Heart right ventricle (tissue), 16 donors: ENCODE measurements at places on chromosomes 16 and 17. TPM values are rescaled to one million over a fixed set of nuclear protein-coding genes. Genes with fewer than 3 reads are reported as not detected.

Gene GP2
- 0.54 TPM for polyA plus RNA-seq

Gene TAT
- not detected for polyA plus RNA-seq

DNA sequence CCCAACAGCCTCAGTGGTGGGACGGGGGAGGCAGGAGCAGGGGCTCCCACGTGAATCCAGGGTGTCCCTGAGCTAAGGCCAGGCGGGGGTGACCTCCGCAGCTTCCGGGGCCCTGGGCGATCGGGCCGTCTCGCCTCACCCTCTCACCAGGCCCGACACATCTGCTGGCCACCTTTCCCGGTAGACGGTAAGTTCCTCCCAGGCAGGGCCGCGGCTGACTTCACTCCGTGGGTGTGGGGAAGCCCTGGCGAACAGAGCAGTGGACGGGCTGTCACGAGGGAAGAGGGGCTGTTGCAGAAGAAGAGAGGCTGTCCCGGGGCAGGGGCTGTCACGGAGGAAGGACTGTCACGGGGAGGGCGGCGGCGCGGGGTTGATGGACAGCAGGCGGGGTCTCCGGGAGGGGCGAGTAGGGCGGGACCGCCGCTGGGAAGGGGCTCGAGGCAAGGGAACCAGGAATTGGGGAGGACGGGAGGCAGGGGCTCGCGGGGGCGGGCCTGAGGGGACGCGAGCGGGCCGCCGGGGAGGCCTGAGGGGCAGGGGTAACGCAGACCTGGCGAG lies 498 bp downstream of the PKMYT1 start:
- DNase-seq: no peak

DNA sequence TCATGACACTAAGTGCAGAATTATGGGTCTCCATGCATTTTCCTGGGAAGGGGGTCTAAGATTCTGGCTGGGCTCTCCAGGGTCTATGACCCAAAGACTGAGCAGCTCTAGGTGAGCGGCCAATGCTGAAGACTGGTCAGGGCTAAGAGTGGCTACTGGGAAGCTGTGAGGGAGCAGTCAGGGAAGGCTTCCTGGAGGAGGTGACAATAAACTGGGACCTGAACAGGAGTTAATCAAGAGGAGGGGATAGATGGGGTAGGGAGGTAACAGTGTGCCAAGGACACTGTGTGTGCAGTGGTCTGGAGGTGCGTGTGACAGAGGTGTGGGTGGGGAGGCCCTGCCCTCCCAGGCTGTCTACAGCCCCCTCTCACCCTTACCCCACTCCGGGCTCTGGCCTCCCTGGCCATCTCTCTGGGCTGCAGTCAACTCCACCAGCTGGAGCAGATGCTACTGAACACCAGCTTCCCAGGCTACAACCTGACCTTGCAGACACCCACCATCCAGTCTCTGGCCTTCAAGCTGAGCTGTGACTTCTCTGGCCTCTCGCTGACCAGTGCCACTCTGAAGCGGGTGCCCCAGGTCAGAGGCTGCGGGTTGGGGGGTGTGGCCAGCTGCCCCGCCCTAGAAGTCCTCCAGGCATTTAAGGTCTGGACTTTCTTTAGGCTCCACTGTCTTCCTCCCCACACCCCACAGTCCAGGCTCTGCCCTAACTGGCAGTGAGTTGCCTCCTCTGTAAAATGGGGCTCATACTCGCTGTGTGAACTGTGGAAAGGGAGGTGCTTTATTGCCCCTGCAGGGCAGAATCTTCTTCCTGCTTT lies 20.4 kb downstream of the ADGRG5 start:
- DNase-seq: no peak

- DNase-seq: peak; percentile 68
Measured at GRCh38 chr17:16406742-16407674, 8.4 kb upstream of the TRPV2 start.

Gene CNTNAP4
- polyA plus RNA-seq: not detected

Gene TM4SF5
- not detected for polyA plus RNA-seq

Gene KRTAP1-1
- polyA plus RNA-seq: not detected

- DNase-seq: no peak
Measured at GRCh38 chr17:75181110-75181509, 1.6 kb downstream of the SUMO2 start.

- no peak for DNase-seq
Measured at GRCh38 chr16:81945665-81946064, 65.6 kb downstream of the SDR42E1 start.

Gene SLC13A2
- not detected for polyA plus RNA-seq

- DNase-seq: no peak
Measured at GRCh38 chr17:19000531-19001325, 3.8 kb downstream of the FAM83G start.

DNA sequence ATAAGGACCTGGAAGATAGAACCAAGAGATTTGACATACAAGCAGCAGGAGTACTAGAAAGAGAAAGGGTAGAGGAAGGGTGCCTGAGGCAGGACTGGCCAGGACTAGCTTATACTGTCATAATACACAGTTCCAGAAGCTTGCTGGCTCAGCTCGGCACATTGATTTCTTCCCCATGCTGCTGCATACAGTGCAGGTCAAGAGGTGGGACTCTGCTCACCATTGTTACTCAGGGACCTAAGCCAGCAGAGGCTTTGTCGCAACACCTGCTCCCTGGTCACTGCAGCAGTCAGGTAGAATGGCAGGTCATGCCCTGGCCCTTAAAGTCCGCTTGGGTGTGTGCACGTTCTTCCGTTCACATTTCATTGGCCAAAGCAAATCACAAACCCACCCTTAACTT lies 32.8 kb downstream of the LDHD start:
- no peak for DNase-seq

- no peak for DNase-seq
Measured at GRCh38 chr17:66578781-66579489, 256.0 kb upstream of the CACNG5 start.
